Stimulated activated CD4-positive, alpha-beta T cell treated with anti-CD3 and anti-CD28 coated beads, Interleukin-1b, Interleukin-23, amount 100 ng/mL, for 48 hours (primary cell): ENCODE measurements at places on chromosomes 2 and 18.

GRCh38 chr2:217010173-217010572, 150.3 kb upstream of the TNP1 start:
- DNase-seq: no peak

GRCh38 chr2:24870891-24871705, 48.9 kb downstream of the ADCY3 start:
- DNase-seq: no peak

DNA sequence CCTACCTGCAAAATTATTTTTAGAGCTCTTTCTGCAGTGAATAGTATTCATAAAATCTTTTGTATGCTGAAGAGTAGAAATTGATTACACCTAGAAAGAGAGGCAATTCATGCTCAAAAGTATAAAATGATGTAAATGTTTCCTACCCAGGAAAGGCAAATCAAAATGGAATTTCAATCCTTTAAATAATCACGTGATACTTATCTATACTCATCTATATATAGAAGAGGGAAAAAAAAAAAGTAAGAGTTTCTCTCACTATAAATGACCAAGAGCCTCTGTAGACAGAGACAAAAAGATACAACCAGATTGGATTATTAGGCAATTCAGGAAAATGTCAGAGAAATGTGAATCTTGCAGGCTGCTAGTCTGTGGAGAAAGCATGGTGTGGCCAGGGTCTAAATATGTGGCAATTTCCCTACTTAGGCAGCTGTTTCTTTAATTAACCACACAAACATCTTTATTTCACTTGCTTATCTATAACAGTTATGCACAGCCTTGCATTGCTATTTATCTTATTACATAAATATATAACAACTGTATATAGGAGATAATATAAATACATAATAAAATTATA, 39.5 kb downstream of the METTL8 start:
- DNase-seq: no peak

DNA sequence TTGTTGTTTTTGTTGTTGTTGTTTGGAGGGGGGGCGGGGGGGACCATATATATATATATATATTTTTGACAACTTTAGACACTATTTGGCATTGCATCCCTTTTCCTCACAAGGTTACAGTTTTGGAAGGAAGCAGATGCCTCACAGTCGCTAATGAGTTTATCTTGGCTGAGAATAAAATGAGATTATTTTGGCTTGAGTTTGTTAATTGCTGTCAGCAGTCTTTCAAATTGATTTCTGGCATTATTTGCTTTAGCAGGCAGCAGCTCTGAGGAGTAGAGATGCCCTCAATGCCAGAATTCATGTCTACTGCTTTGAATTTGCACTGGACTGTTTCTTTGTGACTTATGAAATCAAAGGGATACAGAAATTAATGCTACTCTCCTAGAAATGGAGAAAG, 595.2 kb upstream of the HNMT start:
- no peak for DNase-seq

DNA sequence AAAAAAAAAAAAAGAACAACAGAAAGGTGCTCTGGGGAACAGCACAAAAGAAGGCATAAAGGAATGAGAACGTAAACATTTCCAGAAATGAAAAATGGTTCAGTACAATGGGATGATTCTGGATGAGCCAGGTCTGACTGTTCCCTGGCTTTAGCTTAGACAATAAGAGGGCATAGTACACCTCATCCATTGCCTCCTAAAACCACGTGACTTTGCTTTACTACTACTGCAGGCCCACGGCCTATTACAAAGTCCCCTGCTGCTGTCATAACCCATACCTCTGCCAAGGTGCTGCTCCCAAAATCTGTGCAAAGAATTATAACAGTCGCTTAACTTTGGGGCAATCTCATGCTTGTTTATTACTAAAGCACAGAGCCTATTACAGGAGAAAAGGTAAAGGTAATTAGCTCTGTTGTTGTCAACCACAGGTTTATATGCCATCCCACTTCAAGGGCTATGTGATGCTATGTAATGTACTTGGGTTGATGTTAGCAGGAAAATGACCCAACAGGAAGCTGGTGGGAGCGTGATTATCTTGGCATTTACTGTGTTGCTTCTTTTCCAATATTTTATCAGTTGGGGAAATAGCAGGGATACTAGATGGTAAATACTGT, 26.8 kb downstream of the STK17B start:
- no peak for DNase-seq

DNA sequence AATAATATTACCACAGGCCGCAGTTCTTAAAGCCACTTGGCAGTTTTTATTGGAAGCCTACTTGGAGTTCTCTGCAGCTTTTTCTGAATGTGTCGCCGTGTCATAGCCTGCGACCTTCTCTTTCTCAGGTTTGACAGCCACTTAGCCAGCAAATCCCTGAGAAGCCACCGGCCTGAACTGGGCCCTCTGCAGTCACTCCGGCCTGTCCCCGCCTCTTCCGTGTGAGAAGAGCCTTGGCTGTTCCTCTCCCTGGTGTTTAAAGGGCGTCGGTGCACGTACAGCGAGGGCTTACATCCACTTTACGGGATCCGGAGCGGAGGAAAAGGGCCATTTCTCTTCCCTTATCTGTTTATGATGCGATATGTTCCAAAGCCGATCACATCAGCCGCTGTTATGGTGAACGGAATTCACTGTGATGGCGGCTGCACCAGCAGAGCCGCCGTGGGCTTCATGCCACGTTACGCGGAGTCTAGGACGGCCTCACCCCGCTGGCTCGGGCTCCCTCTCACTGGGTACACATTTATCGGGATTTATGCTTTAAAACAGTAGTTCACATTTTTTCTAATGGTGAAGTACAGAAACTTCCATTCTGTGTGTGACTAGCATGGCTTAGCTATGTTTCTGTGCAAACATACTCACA, 66.8 kb downstream of the GBX2 start:
- DNase-seq: no peak

DNA sequence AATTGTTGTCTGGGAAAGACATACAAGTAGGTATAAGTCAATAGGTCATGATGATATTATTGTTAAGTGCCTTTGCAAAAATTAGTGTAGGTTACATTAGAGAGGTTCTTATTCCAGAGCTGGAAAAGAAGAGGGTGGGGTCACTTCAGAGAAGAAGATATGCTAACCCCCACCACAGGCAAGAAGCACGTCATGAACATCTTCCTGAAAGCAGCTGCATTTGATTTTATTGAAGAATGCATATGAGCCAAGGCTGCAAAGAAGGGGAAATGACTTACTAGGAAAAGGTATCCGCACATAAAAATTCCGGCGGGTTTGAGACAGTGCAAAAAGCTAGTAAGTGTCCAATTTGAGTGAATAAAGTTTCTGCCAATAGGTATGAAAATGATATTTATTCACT, 195.3 kb upstream of the CDH2 start:
- no peak for DNase-seq

DNA sequence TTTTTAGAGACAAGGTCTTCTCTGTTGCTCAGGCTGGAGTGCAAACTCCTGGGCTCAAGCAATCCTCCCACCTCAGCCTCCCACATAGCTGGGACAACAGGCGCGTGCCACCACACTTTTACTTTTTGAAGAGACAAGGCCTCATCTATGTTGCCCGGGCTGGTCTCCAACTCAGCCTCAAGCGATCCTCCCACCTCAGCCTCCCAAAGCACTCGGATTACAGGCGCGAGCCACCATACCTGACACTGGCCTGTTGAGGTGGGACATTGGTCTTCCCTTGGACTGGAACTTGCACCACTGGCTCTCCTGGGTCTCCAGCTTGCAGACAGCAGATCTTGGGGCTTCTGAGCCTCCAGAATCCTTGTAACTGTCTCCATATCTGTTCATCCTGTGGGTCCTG, 75.6 kb downstream of the NDUFA10 start:
- no peak for DNase-seq

DNA sequence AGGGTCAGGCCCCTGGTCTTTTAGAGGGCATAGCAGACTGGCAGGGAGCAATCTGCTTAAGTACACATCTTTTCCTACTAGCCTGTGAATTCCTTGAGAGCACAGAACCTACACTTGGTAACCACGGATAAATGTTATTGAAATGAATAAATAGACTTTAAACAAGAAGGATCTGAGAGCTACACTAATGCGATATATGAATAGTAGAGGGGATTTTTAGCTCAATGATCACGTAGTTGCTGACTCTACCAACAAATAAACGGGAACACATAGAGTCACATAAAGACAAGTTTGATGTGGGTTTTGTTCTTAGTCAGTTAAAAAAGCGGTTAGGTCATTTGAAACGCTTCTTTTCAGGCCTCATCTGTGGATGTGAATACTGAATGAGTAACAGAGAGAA, 290.3 kb upstream of the CCDC68 start:
- DNase-seq: no peak

- DNase-seq: no peak
Measured at GRCh38 chr2:141611-142010, 95.3 kb upstream of the FAM110C start.

GRCh38 chr2:68118816-68119215, 38.9 kb upstream of the PNO1 start:
- no peak for DNase-seq

DNA sequence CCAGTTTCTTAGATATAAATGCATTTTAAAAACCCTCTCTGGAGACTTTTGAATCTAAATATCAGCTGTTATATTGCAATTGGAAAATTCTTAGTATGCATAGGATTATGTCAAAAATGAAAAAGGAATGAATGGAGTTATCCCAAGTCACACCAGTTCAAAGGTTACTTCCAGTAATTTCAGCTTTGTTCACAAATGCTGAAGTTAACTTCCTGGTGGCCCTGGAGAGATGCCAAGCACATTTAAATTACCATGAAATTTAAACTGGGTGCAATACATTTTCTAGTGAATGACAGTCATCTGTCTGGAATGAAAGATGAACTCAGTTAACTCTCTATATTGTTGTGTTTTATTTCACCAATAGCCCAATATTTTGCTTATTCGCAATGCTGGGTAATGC, 753.9 kb downstream of the SUCLG1 start:
- DNase-seq: no peak

DNA sequence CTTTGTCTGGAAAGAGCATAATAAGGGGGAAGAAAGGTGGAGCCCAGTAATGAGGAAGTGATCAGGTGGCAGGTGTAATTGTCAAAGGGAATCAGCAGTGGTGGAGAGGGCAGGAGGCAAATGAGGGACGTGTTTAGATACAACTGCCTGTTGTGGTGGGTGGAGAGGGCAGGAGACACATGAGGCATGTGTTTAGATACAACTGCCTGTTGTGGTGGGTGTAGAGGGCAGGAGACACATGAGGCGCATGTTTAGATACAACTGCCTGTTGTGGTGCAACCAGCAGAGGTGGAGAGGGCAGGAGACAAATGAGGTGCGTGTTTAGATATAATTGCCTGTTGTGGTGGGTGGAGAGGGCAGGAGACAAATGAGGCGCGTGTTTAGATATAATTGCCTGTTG, 173.1 kb downstream of the ANKRD30B start:
- no peak for DNase-seq

DNA sequence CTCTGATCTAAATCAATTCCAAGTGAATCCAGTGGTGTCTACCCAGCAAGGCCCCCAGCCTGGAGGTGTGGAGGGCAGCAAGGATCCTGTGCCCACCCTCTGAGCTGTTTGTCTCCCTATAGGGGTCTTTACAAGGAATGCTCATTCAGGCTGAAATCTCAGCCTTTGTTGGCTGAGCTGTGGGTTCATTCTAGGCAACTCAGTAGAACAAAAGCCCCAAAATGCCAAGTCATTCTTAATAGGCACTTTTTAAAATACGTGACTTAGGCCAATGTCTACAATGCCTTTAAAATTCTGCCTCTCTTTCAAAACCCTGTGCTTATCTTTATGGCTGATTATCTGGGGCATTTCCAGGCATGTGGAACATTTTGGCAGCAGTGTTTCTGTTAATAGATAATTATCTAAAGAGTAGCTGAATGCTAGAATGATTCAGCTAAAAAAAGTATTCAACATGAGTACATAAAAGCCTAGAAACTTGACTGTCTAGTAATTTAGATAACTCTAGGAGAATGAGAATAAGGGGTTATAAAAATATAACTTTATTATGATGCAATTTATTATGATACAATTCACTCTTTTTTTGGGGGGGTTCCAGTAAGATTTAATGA, 7.4 kb downstream of the UGT1A6 start:
- DNase-seq: no peak

GRCh38 chr2:72145289-72145657, 2.4 kb downstream of the CYP26B1 start:
- DNase-seq: no peak

DNA sequence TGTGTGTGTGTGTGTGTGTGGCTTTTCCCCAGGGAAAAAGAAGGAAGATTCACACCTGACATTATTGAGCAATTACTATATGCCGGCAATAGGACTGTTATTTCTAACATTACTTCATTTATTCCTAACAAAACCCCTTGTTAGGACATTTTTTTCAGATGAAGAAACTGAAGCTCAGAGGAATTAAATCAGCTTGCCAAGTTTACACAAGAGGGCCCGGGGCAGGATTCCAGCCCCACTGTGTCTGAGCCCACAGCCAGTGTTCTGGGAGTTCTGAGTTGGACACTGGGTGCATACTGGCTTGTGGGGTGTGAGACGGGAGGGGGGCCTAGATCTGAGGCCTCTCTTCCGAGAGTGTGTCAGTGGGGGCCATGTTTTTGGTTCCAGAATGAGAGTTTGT, 9.9 kb downstream of the TOGARAM2 start:
- no peak for DNase-seq

DNA sequence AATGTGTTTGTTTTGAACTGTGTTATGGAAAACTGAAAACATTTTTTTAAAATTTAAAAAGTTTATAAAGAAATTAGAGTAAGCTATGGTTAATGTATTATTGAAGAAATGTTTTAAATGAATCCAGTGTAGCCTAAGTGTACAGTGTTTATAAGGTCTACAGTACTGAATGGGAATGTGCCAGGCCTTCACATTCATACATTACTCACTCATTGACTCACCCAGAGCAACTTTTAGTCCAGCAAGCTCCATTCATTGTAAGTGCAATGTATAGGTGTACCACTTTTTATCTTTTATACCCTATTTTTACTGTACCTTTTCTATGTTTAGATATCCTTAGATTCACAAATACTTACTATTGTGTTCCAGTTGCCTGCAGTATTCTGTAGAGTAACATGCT, 215.1 kb upstream of the THUMPD2 start:
- DNase-seq: no peak

DNA sequence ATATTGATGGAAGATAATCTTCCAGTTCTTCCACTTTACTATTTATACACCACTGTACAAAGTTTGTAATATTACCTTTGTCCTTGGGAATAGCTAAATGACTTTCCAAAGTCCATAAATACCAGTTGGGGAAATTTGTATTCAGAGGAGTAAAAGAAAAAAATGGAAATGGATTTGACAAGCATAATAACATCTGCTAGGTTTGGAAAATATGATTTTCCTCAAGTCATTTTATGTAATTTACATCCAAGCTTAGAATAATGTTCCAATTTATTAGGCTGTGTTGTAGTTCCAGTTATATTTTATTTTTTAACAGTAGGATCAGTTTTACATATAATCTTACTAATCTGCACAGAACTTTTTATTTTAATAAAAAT, 563.0 kb upstream of the PKDCC start:
- DNase-seq: no peak
